Progenitor cell of endocrine pancreas (in vitro differentiated cells): ENCODE measurements at places on chromosomes 1 and 21. TPM values are rescaled to one million over a fixed set of nuclear protein-coding genes. Genes with fewer than 3 reads are reported as not detected.

AMIGO1 gene
- 7.0 and 7.2 TPM in 2 replicates for total RNA-seq

- no peak for DNase-seq
Measured at GRCh38 chr1:6666696-6667095, 34.9 kb downstream of the DNAJC11 start.

DNA sequence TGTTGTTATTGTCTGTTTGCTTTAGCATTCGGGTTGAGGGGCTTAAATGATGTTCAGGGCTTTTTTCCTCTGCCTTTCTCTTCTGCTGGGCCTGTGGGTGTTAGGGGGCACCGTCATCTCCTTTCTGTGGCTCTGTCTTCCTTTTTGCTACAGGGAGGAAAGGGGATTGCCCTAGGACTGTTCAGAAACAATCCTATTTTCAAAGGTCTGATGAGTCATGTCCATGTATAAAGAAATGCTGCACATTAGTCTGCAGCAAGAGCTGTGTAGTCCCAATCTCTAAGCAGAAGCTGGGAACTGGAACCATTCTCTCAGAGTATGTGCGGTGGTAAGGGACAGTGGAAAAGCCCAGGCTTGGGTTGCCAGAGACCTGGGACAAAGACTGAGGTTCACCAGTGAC lies 462.3 kb downstream of the OMA1 start:
- DNase-seq: no peak

DNA sequence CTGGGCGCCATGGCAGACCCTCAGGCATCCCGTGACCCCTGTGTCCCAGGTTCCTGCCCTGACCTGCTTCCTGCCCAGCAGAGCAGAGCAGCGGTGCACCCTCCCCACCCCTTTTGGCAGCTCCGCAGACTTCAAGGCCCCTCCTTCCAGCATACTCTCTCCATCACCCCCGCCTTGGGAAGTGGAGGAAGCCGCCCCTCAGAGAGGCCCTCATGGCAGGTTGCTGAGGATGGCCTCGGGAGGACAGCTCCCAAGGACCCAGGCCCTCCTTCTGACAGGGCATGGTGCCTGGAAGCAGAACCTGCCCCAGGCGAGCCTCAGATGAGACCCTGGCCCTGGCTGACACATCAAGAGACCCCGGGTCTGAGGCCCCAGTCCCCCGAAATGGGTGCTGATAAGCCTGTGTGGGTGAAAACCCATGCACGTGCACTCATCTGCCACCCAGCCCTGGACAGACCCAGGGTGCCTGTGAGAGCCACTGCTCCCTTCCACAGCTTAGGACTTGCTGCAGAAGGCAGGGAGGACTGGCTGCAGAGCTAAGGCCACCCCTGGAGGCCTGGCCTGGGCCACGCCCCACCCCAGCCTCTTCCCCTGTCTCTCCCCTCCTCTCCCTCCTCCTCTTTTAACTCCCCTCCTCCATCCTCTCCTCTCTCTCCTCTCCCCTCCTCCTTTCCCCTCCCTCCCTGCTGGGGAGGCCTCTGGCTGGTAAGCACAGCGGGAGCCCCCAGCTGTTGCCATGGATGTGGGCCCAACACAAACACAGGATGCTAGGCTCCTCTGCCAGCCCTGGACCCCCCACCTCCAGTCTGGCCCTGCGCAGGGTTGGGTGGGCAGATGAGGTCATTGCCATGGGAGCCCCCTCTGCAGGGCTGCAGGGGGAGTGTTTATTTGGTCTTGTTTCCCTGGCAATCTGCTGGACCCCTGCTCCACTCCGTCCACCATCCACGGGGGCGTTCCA lies 33.7 kb downstream of the WNT9A start:
- no peak for DNase-seq

- DNase-seq: peak; percentile 62
Measured at GRCh38 chr1:22275626-22276395, 132.9 kb upstream of the WNT4 start.

GRCh38 chr1:184482136-184482535 lies 95.3 kb downstream of the C1orf21 start:
- no peak for DNase-seq

DNA sequence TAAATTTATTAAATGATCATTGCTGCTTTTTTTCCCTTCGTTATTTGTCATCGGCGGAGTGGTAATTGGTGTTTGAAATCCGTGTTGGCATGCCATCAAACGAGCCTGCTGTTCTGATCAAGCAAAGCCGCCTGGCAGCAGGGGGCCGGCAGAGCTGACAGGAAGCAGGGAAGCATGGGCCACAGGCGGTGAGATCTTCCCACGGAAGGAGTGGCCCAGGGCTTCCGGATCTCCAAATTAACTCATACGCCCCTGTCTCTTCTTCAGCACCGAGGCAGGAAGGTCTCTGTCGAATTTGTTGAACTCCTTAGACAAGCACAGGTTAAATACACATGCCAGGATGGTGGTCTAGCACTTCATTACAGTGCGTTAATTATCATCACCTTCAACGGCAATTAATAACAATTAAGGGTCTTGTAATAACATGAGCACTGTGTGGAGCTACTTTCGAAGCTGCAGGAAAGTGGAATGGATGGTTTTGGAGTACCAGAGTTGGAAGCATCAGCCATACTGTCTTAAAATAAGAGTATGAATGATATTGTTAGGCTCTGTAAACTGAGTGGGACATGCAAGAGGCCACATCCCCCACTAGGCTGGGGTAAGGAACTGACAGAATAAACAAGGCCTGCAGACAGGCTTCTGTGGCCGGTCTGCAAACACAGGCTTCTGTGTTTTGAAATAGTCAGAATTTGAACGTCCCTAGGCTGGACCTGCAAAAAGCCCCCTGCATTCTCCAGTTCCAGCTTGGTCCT lies 199.4 kb upstream of the DAB1 start:
- DNase-seq: no peak

DNA sequence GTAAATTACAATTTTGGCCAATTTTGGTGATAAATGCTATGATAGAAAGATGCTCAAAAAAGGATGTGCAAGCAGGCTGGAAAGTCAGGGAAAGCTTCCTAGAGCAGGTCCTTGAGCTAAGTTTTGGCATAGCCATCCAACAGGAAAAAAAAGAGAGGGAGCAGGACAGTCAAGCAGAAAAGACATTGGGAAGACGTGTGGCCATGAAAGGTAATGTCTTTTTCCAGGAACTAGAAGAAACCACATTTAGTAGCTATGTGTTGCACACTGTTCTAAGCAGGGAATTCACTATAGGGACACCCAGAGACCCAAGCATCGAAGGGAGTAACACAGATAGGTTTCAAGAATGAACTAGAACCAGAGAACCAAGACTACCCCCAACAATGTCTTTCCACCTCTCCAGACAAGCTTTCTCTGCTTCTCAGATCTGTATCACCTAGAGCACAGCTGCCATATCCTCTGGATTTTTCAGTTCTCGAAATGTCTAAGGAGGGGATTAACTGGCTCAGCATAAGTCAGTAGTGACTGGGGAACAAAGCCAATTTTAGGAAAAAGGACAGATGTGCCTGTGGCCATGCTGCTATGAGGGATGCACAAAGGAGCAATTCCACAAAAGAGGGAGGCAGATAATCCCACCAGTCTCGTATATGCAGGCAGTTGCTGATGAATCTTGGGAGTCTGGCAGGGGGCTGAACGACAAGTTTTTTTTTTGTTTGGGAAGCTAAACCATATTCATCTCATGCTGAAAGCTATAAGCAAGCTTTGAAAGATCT lies 97.1 kb upstream of the DAB1 start:
- no peak for DNase-seq

DNA sequence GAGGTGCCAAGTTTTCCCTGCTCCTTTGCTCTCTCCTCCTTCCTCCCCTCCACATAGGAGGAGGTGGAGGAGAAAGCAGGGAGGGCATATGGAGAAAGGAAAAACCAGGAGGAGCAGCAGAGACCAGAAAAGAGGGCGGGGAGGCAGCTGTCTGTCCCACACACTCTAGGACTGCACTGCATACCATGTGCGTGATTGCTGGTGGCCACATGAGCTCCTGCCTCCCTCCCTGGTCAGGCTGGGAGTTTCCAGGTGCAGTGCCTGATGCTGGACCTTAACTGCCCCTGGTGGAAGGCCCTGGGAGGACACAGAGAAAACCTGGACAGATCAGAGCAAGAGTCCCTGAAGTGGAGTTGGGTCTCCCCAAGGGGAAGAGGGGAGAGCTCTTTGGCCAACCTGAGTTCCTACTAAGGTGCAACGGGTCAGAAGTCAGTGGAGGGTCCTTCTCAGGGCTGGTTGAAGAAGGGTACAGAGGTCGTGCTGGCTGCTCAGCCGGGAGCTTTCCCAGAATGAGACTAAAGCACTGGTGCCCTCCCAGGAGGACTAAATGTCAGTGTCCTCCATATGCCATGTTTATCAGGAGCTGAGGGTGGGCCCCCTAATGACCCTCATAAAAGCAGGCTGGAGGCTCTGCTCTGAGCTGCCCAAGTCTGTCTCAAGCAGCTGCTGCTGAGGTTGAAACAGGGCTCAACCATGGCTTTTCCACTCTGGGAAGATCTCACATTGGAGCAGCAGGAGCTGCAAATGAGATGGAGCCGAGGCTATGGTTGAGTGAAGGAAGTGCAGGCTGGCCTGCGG lies 3.5 kb upstream of the LGR6 start:
- no peak for DNase-seq

DNA sequence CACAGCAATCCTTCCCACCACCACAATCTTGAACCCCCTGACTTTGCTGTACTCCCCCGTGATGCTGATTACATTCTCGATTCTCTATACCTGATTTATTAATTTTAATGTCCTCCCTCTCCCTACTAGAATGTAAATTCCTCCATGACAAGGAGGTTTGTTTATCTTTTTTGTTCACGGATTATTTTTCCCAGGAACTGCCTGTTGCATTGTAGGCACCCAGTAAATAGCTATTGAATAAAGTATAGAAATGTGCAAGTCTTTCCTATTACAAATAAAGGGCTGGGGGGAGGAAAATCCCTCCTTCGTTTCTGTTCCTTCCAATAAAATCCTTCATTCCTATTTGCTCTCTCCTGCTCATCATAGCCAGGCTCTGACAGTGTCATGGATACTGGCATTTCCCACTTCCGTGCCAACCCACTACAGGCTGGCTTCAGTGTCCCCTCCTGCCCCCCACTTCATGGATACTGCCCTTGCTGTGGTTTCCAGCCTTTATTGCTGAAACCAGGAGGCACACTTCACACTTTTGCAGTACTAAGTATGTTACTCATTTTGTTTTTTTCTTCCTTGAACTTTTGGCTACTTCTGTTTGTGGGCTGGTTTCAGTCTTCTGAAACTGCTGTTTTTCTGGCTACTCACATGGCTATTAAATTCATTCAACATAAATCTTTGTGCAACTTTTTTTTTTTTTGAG lies 7.5 kb downstream of the KIF1B start:
- no peak for DNase-seq

DNA sequence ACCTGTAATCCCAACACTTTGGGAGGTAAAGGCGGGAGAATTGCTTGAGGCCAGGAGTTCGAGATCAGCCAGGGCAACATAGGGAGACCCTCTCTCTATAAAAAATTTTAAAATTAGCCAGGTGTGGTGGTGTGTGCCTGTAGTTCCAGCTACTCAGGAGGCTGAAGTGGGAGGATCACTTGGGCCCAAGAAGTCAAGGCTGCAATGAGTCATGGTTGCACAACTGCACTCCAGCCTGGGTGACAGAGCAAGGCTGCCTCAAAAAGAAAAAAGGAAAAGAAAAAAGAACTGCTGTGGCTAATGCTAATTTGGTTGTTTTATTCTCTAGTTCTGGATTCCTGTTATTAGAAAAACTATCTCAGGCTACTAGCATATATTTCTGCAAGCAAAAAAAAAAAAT lies 29.8 kb downstream of the DBT start:
- DNase-seq: no peak

- no peak for DNase-seq
Measured at GRCh38 chr1:172742599-172743500, 83.9 kb downstream of the FASLG start.

- DNase-seq: no peak
Measured at GRCh38 chr21:34930971-34931370, 118.1 kb downstream of the RUNX1 start.

MXRA8 gene
- 24.3 and 25.0 TPM in 2 replicates for total RNA-seq

- no peak for DNase-seq
Measured at GRCh38 chr1:159996653-159997052, 35.1 kb downstream of the PIGM start.

REN gene
- total RNA-seq: not detected in 2 replicates

DNA sequence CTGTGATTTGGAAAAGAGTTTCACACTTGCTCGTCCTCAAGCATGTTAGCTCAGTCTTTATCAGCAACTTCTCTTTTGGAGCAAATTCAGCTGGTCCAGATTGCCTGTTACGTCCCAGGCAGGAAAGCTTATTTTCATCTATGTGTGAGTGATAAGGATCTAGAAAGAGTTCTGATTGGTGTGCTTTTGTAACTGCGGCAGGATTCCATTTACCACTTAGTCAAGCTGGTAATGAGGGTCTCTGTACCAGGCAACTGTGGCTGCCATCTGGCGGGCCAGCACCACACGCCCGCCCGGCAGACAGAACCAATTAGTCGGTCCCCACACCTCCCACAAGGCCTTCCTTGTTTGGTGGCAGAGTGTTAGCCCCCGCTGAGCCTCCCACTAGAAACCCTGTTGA lies 21.0 kb downstream of the C1orf87 start:
- DNase-seq: no peak

NEGR1 gene
- 1.6 and 3.1 TPM in 2 replicates for total RNA-seq

DNA sequence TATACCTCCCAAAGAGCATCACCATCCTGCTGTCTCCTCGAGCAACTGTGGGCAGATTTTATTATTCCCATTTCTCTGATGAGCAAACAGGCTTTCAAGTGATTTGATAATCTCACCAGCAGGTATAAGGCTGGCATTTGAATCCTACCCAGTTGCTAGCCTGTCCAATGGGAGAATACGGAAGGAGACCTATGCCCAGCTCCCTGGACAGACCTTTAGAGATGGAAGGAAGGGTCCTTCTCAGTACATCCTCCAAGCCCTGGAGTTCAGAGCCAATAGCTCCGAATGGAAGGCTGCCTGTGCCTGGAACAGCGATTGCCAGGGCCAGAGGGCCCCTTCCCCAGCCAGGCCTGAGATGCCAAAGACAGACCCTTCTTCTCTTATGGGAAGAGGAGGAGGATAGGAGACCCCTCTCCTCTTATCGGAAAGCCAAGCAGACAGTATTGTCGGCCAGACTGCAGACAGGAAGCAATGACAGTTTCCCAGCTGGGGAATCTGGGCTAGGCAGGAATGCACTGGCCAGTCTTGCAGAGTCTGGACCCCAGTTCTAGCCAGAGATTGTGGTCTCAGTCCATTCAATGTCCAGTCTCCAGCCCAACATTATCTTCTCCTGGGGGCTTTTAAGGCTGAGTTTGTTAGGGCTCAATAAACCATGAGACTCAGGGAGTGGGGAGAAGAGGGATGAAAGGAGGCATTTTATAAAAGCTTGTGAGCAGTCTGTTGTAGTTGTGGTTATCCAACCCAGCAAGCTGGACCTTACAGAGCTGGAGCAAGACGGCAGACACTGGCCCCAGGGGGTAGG lies 2.0 kb downstream of the IFFO2 start:
- no peak for DNase-seq
